ENCODE measurements at places on chromosomes 12 and 14.

- no peak for DNase-seq
Measured at GRCh38 chr12:116528065-116528464, 31.1 kb upstream of the MAP1LC3B2 start.

GRCh38 chr14:61662437-61663311 is 32.6 kb upstream of the HIF1A start:
- DNase-seq: no peak

GRCh38 chr14:40362856-40363255 is 930.6 kb upstream of the FBXO33 start:
- DNase-seq: no peak

DNA sequence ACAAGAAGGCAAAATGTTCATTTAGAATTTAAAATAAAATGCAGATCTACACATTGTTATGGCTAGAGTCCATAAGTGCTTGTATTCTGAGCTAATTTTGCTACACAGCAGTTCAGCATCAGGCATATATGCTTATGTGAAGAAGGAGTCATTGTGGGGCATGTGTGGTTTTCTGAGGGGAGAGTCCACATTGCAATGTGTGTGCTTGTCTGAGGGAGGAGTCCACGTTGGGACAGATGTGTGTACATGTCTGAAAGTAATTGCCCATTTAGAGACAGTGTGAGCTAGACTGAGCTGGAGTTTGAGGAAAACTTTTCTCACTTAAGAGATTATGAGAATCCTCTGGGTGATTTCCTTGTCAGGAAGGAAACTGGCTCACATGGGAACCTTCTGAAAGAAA is 767.9 kb downstream of the TMEM121 start:
- DNase-seq: no peak

GRCh38 chr12:21642707-21643389 is 14.8 kb downstream of the LDHB start:
- no peak for DNase-seq

DNA sequence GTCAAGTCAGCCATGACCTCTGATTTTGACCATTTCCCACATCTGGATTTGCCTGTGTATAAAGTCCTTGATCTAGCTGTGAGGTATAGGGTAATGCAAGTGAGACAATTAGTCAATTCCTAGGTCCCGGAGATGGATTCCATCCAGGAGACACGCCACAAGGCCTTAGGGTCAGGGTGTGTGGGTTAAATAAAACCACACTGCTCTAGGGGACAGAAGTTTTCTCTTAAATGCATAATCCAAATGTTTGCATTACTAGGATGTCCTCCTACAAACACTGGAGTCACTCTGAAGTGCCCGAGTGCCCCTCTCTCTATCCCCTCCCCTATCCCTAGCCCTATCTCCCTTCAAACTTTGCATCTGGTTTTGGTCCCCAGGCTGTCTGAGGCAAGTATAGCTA is 26.8 kb downstream of the LRIG3 start:
- DNase-seq: no peak

DNA sequence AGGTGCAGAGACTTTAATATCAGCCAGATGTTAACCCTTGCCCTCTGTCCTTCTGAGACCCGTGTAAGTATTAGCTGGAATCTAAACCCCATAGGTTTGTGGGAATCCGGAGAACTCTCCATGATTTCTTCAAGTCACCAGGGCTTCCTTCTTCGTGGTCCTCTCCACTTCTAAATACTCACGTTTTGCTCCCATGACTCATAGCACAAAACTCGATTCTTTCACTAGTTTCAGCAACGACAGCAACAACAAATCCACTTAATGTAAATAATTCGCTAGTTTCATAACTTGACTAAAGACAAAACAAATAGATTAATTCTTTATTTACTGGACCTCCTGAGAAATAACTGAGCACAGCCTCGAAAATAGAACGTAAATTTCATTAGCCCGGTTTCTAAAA is 4.4 kb upstream of the CLEC2A start:
- no peak for DNase-seq

DNA sequence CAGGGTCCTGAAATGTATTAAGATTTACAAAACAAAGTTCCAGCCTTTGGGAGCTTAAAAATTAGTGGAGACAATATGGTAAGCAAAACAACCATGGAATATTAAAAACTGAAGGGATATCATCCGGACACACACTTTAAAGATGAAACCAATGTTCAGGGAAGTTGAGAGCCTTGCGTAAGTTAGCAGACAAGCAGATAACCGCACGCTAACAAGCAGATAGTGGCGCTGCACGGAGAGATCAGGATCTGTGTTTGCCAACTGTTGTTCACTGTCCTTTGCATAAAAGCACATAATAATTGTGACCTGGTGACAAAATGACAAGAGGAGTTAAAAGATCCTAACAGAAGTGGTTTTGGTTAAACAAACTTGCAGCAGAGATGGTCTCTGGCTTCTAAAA is 14.3 kb upstream of the TMEM229B start:
- DNase-seq: no peak

GRCh38 chr12:107624493-107624892 is 61.1 kb upstream of the PWP1 start:
- DNase-seq: no peak

GRCh38 chr12:67459173-67459572 is 189.4 kb upstream of the DYRK2 start:
- no peak for DNase-seq

DNA sequence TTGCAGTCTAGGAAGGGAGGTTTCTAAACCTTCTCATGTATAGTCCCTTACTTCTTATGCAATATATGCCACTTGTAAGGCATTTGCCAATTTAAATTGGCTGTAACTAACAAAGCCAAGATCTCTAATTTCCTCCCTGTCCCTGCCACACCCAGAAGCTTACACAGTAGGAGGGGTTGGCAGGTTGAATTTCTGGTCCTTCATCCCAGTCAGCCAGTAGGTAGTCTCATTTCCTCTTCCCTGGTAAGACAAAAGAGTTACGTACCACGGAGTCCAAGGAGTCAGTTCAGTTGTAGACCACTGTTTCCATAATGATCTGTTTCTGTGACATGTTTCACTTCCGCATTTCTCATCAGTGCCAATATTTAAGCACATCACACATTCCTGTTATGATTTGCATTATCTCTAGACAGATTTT is 47.0 kb upstream of the PLBD1 start:
- DNase-seq: no peak

- DNase-seq: no peak
Measured at GRCh38 chr12:93678779-93679178, 1.6 kb downstream of the CRADD start.

- DNase-seq: no peak
Measured at GRCh38 chr12:76560086-76560491, 518 bp upstream of the OSBPL8 start.

DNA sequence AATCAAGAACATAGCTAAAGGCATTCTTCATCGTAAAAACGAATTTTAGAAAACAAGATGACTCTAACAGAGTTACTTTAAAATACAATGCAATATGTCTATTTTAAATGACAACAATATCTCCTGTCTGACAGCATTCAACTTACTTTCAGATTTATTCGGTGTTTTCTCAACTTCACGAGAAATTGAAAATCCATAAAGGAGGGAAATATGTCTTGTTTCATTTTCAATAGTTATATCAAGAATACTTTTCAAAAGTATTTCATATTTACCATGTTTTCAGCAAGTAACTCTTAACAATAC is 254.8 kb downstream of the DAD1 start:
- no peak for DNase-seq

DNA sequence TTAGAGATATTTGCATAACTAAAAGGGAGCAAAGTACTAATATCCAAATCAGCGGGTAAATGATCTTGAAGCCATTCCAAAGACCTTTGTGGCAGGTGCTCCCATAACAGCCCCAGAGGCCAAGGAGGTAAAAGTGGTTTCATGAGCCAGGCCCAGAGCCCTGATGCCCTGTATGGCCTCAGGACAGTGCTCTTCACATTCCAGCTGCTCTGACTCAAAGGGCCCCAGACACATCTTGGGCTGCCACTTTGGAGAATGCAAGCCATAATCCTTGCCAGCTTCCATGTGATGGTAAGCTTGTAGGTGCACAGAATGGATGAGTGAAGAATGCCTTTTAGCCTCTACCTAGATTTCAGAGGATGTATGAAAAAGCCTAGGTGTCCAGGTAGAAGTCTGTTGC is 933.4 kb downstream of the SLC16A7 start:
- no peak for DNase-seq

- peak; percentile 66 for DNase-seq
Measured at GRCh38 chr12:108773798-108774788, 42.8 kb upstream of the CORO1C start.

DNA sequence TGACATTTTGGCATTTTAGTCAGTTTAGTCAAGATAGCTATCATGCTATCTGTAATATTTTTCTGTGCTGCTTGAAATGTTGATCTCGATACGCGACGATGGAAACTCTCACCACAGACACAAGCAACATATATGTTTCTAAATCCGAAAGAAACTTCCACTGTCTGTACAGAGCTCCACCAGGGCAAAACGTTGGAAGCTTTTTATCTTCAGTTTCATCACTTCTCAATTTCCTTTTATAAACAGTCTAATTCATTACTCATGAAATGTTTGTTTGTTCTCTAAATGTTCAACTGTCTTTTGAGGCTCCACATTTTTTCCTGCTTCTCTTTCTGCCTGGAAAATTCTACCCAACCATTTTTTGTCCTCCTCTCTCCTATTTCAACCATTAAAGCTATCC is 737.6 kb downstream of the SLC16A7 start:
- no peak for DNase-seq

DNA sequence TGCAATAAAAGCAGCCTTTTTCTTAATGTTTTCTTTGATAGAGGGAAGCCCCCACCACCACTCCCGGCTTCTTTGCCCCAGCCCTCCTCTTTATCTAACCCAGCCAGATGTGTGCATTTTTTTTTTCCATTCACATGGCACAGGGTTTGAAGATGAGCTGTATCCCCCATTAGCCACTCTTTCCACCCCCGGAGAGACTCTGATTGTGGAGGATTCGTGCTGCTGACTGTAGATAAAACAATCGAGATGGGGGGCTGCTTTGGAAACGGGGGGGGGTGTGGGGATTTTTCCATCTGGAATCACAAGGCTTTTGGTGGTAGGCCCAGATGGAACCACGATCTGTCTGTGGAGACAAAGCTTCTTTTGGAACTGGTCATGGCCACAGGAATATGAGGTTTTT is 46.2 kb upstream of the VASH1 start:
- no peak for DNase-seq

GRCh38 chr14:92121670-92122350 is at the start of the genes CPSF2 and NDUFB1:
Gene CPSF2, plus strand, starts transcription at chr14:92121969. Its CDS starts 9,016 bp downstream, at chr14:92130985.
Gene NDUFB1, minus strand, starts transcription at chr14:92121706. Its CDS starts 4,069 bp downstream, at chr14:92117637.
- DNase-seq: peak; percentile 83

DNA sequence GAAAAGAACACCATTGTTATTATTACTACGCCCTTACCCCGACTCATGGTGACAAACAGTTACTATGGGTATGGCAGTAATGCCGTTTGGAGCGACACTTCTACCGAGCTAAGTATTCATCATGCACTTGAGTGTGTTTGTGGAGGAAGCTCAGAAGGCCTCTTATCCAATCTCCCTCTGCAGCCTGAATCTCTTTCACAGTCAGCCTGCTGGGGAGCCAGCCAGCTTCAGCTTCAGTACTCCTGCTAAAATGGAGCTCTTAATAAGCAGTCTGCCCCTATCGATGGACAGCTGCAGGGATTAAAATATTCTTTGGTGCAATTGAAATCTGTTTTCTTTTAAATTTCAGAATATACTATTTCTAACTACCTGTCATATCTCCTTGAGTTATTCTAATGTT is 24.7 kb upstream of the ATP5MC2 start:
- DNase-seq: no peak

DNA sequence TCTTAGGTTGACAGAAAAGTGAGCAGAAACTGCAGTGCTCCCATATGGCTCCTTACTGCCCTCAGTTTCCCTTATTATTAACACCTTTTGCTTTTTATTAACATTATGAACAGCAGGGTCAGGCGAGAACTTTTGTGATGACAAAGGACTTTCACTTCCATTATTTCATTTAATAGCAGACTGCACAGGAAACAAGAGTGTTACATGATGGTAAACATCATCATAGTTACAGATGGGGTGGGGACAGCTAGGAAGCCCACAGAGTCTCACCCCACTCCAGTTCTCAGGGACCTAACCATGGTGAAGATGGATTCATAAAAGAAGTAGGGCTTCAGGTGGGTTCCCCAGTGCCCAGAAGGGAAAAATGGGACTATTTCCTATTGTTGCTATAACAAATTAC is 110.1 kb upstream of the PELI2 start:
- DNase-seq: no peak

- no peak for DNase-seq
Measured at GRCh38 chr14:76375484-76375883, 453 bp upstream of the ESRRB start.

- DNase-seq: no peak
Measured at GRCh38 chr14:81423504-81423903, 23.4 kb upstream of the STON2 start.

DNA sequence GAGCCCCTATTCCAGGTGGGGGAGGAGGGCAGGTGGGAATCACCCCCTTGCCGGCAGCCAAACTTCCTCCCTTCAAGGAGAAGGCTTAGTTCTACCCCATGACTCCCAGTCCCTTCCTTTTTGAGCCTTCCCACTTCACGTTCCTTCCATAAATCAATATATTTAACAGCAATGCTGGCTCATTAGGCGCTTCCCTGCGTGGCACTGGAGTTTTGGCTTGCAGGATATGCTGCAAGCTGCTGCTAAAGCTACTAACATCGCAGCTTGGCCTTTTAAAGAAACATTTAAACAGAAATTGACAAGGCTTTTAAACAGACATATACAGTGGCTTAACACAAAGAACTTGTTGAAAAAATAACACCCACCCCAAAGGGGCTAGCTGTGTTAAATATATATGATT is 308.0 kb upstream of the FKBP4 start:
- DNase-seq: no peak

DNA sequence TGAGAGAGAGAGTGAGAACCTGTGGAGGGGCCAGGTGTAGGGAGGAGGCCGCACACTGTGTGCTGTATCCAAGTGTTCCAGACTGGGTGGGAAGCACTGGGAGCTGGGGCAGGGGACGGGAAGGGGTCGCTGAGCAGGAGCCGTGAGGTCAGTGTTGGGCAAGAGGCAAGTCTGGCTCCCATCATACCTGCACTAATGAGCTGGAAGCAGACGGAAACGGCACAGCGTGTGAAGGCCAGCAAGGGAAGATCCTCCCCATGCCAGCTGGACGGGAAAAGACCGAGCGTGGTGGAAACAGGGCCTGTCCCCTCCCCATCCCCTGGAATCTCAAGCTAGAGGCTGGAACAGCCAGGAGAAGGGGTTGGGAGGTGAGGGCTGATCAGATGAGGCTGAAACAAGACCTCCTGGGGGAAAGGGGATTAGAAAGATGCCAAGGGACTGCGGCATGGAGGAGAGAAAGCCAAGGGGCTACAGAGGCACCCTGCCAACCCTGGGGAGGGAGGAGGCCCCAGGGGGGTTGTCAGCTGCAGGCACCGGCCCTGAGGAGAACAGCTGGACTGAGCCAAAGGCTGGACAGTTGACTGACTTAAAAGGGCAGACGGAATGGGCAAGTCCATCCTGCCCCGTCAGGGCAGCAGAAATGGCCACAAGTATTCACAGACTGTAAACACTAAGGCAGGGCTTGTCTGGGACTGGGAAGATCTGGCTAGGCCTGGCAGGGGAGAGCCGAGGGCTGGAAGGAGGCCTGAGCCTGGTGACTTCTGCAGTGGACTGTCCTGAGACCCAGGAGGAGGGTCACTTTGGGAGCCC is 19.0 kb upstream of the LTBP2 start:
- DNase-seq: no peak

- DNase-seq: no peak
Measured at GRCh38 chr14:23055621-23056144, 1.6 kb downstream of the CDH24 start.
